Activated CD4-positive, alpha-beta T cell treated with anti-CD3 and anti-CD28 coated beads, Interleukin-2, amount 50 U/mL, for 16 hours (primary cell): ENCODE measurements at places on chromosomes 3 and 15.

GRCh38 chr3:23760871-23761373 lies 44.8 kb upstream of the UBE2E1 start:
- peak; percentile 67 for DNase-seq

DNA sequence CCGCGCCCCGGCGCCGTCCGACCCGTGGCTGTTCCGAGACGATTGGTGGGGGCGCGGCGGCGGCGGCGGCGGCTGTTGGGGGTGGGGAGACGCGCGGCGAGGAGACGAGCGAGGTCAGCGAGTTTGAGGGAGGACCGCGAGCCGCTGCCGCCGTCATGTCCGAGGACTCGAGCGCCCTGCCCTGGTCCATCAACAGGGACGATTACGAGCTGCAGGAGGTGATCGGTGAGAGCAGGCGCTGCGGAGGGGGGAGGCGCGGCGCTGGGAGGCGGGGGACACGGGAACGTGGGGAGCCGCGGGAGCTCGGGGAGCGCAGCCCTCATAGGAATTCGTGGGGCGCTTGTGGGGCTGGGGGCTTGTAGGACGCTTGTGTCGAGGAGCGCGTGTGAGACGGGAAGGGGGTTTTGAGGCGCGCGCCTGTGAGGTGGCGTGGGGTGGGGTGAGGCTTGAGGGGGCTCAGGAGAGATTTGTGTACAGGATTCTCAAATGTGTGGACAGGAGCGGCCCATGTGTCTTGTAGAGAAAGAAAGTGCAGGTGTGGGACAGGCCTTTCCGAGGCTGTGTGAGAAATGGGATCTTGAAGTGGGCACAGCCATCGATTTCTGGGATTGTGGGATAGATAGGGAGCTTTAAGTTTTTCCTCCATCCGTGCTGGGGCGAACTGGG lies 518 bp downstream of the OXSR1 start:
- DNase-seq: no peak

DNA sequence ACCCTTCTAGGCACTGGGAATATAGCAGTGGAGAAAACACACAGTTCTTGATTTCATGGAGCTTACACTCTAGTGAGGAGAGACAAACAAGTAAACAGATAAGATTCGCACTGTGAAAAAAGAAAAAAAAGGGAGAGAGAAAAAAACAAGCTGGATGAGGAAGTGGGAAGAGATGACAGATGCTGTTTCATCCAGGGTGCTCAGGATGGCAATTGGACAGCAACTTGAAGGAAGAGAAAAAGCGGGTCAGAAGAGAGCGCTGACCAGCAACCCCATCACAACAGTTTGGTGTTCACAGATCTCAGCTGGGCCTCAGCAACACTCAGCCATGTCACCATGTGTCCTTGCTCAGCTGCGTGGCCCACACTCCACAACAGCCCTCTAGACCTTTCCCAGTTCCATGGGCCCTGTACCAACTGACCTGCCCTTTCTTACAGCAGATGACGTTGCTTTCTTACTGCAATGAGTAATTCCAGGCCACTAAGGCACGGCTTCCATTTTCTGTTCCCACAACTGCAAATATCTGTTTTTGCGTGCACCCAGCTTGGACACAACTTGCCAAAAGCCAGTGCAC lies 230.8 kb downstream of the MEX3B start:
- no peak for DNase-seq

DNA sequence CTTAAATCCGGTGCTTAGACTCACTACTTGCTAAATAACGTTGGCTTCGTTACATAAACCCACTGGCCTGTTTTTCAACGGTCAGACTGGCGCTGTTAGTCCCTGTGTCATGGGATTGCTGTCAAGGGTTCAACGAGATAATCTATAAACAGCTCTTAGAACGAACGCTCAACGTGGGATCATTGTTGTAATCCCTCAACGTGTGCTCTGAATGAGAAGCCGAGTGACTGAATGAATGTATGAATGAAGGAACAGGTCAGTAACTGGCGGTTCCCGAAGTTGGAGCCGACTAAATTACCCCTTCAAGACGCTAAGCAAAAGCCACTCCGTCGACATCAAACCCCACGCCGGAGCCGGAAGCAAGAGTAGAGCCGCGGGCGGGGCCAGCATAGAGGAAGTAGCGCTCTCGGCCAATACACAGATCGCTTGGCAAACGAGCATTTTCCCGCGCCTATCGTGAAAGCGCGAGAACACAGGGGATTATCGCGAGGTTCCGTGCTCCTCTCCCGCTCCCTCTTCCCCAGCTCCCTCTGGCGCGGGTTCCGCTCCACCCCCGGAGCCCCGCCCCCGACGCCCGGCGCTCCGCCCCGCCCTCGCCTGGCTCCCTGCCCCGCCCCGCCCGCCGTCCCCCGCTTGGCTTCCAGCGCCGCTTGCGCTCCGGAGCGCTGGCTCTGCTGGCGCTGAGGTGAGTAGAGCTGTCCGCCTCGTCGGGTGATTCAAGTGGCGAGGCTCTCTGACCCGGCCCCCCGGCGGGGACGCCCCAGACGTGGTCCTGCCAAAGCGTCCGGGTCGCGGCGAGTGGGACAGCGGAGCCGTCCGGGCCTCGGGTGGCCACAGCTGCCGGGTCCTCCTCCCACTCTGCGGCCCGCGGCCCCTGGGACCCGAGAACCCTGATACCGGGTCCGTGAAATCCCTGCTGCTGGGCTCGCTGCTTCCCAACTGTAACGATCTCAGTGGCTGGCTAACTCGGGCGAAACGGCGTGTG lies at the start of gene LRRC28:
LRRC28 (plus strand) TSS at position 625 of the 985 bp plus-strand sequence. CDS start 4,477 bp downstream, outside the sequence.
- DNase-seq: peak; percentile 98

GRCh38 chr15:68386587-68387288 lies 45.2 kb downstream of the ITGA11 start:
- no peak for DNase-seq

GRCh38 chr15:89068325-89068784 lies 19.9 kb upstream of the ABHD2 start:
- DNase-seq: peak; percentile 88

- DNase-seq: no peak
Observed at GRCh38 chr3:115691964-115692363, 68.7 kb downstream of the GAP43 start.

- DNase-seq: no peak
Observed at GRCh38 chr3:30613133-30613825, 6.9 kb downstream of the TGFBR2 start.

DNA sequence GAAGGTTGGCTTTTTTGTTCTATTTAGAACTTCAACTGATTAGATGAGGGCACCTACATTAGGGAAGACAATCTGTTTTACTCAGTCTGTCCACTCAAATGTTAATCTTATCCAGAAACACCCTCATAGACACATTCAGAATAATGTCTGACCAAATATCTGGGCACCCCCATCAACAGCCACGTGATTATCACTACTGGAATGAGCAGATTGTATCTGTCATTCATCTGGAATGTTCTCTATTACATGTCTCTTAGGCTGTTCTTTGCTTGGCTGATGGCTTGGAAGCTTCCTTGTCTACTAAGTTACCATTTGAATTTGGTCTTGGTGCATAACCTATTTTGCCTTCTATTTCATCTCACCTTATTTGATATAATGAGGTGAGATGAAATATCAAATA lies 15.7 kb upstream of the LRRC58 start:
- no peak for DNase-seq

GRCh38 chr15:41950489-41950888 lies 21.9 kb downstream of the EHD4 start:
- DNase-seq: no peak

DNA sequence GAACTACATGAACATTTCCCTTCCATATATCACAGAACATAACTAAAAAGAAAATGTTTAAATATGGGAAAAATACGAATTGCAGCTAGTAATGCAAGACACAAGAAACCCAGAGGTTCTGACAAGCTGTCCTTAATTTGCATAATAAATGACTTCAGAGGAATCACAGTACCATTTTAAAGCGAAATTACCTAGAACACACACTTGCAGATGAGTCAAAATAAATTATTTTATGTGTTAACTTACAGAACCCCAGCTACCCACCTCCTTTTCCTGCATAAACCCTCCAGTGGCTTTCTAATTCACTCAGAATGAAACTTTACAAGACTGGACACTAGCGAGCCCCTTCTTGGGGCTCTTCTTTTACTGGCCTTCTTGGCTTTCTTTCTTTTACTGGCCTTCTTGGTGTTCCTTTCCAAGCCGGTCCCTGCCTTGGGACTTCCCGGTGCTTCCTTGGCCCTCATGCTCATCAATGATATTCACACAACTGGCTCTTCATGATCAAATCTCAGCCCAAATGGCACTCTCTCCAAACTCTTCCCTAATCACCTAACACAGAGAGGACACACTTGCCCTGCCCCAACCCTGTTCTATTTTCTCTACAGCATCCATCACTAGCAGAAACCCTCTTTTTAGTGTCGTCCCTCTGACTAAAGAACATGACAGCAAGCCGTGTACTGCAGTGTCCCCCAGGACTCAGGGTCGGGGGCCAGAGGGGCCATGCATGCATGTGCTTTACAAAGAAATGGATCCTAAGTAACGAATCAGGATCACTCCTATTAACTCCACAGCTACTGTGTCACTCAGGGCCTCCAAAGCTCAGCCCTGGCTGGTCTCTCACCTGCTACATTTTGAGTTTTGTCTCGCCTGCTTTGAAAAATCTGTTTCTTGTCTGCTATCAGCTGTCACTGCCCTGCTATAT lies 4.8 kb downstream of the CHSY1 start:
- DNase-seq: no peak

DNA sequence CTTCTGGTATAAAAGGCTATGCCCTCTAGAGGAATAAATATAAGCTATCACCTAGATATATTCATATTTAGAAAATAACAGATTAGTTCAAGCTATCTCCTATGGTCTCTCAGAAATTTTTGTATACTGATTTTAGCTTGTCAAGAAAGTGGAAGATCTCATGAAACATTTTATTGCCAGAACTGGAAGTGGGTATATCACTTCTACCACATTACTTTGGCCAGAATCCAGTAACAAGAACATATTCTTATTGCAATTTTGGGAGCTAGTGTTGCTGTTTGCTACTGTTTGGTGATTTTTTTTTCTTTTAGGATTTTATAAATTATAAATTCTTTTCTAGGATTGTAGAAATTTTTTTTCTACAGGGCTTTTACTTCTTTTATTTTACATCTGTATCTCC lies 14.2 kb upstream of the DIPK2A start:
- DNase-seq: no peak

- peak; percentile 24 for DNase-seq
Observed at GRCh38 chr3:21330293-21330692, 420.7 kb downstream of the ZNF385D start.
